Activated CD8-positive, alpha-beta T cell treated with anti-CD3 and anti-CD28 coated beads for 36 hours (primary cell): ENCODE measurements at places on chromosomes 16 and 17.

DNA sequence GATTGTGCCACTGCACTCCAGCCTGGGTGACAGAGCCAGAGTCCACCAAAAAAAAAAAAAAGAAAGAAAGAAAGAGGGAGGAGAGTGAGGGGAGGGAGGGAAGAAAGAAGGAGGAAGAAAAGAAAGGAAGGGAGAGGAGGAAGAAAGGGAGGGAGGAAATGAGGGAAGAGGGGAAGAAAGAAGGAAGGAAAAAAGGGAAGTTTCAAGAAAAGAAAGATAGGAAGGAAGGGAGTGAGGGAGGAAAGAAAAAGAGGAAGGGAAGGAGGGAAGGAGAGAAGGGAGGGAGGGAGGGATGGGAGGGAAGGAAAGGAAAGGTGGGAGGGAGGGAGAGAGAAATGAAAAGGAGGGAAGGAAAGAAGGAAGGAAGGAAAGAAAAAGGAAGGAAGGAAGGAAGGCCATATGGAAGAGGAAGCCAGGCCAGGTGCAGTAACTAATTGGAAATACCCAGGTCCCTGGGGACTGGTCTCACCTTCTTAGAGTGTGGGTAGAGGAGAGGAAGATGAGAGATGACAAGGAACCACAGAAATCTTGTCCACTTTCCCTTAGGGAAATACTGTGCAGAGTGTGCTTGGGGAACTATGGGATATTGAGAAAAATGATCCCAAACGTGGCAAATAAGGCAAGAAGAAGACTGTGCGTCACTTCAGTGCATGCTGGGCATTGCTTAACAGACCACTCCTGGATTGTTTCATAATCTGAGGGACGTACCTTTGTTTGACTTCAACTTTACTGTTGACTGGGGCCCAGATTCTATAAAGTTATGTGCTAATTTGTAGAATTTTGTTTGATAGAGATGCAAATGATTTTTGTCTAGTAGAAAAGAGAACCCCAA, 15.1 kb upstream of the CSNK2A2 start:
- peaks cover 22% of the 10 kb centered on the region for H3K27me3 ChIP-seq
- H3K4me1 ChIP-seq: no peaks in the 10 kb centered on the region
- no peaks in the 10 kb centered on the region for H3K36me3 ChIP-seq
- DNase-seq: no peak
- H3K4me3 ChIP-seq: no peak overlapping the region

DNA sequence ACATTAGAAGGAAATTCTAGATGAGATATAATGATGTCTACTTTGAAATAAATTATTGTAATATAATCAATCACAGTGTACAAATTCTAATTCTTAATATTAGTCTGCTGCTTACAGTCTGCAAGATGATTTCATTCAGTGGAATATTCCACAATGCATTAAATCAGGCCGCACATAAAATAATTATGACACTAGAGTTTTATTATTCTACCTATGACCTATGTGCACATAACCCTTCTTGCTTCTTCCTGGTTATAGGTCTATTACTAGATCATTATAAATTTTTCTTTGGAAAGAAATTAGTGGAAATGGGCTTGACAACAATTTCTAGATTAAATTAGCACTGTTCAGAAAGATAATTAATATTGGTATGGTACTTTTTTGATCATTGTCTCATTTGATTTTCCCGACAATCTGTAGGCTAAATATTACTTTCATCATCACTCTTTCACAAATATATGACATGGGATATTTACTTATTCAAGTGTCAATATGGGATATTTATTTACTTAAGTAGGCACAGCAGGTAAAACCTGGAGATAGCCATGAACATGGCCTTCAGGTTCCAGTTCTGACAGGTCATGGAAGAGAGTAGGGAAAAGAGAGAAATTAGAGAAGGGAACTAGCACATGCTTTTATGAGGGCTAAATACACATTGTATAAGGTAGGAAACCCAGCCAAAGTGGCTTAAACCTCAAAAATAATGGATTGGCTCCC, 476.4 kb downstream of the TOX3 start:
- H3K27ac ChIP-seq: no peak overlapping the region
- DNase-seq: no peak
- H3K4me1 ChIP-seq: no peaks in the 10 kb centered on the region

DNA sequence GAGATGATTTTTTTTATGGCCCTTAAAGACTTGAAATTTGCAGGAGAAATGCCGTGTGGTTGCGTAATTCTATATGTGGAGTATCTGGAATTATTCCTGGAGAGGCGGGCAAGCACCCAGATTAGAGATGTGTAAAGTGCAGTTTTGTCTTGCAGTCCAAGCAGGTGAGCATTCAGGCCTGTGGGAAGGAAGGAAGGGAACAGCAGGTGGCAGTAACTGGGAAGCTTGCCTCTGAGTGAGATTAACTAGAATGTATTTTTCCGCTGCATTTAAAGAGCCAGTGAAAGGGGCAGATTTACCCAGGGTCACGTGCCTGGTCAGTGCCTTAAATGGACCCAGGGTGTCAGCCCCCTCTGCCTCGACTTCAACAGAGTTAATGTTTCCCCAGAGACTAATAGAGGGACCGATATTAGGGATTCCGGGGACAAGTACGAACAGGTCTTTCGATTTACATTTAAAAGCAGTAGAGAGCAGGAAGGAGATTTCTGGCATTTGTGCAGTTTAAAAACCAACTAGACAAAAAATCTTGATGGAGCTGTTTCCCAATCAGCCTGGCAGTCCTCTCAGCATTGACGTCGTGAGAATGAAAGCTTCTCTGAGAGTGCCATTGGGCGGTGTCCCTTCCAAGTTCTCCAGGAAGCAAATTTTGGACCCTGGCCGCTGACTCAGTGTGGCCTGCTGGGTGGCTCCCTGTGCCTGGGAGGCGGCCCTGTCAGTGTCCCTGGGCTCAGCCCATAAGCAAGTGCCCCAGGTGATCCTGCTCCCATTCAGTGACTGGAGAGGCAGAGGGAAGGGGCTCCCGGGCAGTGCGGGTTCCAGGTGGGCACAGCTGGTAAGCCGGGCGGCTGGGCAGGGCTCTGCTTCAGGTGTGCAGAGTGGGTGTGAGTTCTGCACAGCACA, 38.2 kb downstream of the KSR1 start:
- peaks cover 11% of the 10 kb centered on the region for H3K36me3 ChIP-seq
- H3K4me1 ChIP-seq: peaks cover 20% of the 10 kb centered on the region
- no peak overlapping the region for H3K4me3 ChIP-seq
- H3K27me3 ChIP-seq: no peaks in the 10 kb centered on the region
- DNase-seq: no peak

DNA sequence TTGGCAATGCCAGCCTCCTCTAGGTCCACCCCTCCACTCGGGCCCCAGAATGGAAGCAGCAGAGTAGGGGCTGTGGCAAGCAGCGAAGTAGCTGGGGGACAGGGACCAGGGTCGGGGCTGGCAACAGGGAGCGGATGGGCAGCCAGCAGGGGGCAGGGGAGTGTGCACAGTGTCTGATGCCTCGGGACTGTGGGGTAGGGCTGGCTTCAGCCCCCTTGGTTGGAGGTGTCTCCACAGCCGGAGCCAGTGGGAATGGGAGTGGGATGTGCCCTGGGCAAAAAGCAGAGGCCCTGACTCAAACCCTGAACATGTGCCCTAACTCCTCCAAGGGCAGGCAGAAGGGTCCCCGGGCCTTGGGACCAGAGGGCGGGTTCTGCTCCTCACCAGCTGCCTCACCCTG, 18.5 kb upstream of the ARHGAP27 start:
- H3K4me3 ChIP-seq: no peak overlapping the region
- peaks cover 12% of the 10 kb centered on the region for H3K4me1 ChIP-seq
- DNase-seq: no peak
- H3K27me3 ChIP-seq: no peaks in the 10 kb centered on the region
- H3K27ac ChIP-seq: no peak overlapping the region

DNA sequence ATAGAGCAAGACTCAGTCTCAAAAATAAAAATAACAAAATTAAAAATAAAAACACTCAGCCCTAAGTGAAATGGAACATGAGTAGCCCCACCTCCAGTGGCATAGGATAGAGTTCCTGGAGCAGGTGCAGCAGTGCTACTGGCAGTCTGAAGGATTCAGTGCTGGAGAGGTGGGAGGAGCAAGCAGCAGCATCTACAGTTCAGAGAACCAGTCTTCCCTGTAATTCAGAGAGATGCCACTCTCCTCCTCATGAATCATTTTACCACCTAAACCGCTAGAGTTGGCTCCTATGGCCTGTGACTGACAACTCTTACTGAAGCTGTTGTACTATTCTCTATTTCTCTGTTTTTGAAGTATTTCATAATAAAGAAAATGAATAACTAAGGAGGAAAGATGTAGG, 56.0 kb upstream of the SMURF2 start:
- H3K27me3 ChIP-seq: no peaks in the 10 kb centered on the region
- H3K27ac ChIP-seq: no peak overlapping the region
- no peak overlapping the region for H3K4me3 ChIP-seq
- no peak for DNase-seq
- peaks cover 10% of the 10 kb centered on the region for H3K4me1 ChIP-seq

GRCh38 chr17:57544401-57544800, 200.7 kb downstream of the CCDC182 start:
- H3K4me3 ChIP-seq: no peak overlapping the region
- no peak for DNase-seq
- no peaks in the 10 kb centered on the region for H3K36me3 ChIP-seq
- peaks cover 21% of the 10 kb centered on the region for H3K4me1 ChIP-seq

GRCh38 chr17:21066394-21066793, 23.6 kb upstream of the USP22 start:
- H3K27me3 ChIP-seq: peaks cover 2% of the 10 kb centered on the region
- H3K36me3 ChIP-seq: no peaks in the 10 kb centered on the region
- H3K4me3 ChIP-seq: no peak overlapping the region
- no peak for DNase-seq
- H3K4me1 ChIP-seq: no peaks in the 10 kb centered on the region
